ENCODE measurements at places on chromosomes 16 and 17.

DNA sequence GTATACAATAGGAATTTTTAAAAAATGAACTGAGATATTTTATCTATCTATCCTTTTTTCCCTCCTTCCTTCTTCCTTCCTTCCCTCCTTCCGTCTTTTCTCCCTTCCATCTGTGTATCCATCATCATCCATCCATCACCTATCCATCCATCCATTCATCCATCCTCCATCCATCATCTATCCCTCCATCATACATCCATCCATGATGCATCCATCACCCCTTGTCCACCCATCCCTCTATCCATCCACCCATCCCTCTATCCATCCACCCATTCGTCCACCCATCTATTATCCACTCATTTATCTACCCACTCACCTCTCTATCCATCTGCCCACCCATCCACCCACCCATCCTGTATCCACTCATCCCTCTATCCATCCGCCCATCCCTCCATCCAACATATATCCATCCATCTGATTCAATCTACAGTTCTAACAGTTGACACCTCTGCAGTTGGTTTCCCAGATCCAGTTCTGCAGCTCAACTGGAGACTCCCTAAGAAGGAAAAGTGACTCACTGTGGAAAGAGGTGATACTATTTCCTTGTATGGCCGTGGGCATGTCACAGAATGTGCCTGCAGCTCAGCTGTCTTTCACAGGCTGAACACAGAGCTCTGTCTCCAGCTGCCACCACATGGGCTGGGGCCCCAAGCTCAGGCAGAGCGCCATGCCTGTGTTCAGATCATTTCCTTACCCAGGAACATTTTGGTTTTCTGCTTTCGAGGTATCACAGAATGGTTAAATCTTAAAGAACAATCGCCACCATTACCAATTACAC lies 130.8 kb downstream of the XYLT1 start:
- DNase-seq: peak; percentile 44

DNA sequence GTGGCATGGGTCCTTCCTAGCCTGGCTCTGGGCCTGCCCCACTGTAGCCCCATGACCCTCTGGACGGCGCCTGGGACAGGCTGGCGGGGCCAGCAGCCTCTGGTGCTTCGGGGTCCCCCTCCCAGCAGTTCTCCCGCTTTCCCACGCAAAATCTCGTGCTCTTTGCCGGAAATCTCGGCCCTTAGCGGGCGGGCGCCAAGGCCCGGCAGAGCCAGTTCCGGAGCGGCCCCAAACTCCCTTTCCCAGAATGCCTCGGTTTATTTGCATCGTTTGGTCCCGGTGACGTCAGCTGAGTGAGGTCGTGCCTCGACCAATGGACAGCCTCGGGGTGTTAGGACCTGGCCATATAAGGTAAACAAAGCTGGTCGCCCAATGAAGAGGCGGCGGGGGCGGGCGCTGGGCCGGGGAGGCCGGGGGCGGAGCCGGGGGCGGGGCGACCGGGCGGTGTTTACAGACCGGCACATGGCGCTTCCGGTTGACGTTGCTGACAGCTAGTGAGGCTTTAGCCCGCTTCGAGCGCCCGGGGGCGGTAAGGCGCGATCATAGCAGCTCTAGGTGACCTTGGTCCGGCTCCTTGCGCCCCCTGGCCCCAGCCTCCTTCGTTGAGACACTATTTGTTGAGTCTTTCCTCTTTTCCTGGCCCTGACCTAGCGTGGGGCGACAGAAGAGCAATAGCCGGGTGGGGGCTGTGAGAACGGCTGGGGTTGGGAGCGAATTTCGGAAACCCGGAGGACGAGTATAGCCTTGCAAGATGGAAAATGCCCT lies 1.5 kb upstream of the UBALD1 start:
- DNase-seq: peak; percentile 99

DNA sequence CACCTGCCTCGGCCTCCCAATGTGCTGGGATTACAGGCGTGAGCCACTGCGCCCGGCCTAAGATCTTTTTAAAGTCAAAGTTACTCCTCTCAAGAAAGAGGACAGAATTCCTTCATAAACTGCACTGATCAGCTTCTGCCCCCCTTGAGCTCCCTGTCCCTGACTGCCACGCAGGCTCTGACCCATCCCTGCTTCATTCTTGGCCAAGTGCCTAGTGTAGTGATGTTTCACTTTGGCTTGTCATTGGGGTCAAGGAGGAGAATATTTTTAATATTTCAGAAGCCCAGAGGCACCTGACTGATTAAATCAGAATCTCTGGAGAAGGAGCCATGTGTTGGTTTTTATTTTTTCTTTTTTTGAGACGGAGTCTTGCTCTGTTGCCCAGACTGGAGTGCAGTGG lies 9.1 kb downstream of the MRM1 start:
- DNase-seq: no peak

GRCh38 chr17:927611-928461 lies 51.7 kb downstream of the NXN start:
- DNase-seq: no peak

GRCh38 chr17:40515491-40516041 lies 14.1 kb upstream of the TNS4 start:
- no peak for DNase-seq

DNA sequence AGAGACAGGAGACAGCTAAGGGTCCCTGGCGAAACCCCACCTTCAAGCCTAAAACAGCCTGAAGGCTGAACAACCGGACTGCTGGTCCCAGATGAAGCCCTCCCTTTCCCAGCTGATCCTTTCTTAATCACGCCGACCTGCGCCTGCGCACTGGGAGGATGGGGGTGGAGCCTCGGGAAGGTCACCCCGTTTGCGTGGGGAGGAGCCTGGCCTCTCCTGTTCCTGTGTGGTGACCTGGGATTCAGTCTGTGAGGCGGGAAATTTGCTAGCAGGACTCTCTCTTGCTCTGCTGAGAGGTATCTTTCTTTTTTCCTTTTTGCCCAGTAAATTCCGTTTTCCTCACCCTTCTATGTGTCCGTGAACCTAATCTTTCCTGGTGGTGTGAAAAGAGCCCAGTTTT lies 9.6 kb downstream of the FAM20A start:
- DNase-seq: no peak

DNA sequence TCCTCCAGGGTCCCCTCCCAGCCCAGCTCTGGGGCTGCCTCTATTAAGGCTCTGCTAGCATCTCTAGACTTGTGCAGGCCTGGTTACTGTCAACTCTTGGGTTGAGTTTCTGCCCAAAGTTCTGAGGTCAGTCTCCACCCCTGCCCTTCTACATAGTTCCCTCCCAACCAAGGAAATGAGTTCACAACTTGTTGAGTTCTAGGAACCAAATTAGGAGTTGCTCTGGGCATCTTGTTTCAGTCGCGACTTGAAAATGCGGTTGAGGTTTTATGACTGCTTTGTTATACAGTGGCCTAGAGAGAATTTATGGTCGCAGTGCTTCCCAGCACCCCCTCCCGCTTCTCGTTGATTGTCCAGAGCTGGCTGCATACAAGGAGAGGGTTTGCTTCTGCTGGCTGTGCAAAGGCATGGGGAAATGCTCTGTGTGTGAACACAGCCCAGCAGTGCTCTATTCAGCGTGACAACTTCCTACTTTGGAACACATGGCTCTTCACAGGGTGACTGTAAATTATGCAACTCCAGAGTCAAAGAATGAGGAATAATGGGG lies 20.2 kb downstream of the GNAO1 start:
- DNase-seq: no peak
